NCI-H1417 treated with DMSO at 0.1 percent for 48 hours (cell line): ENCODE measurements at places on chromosomes 5 and 9.

DNA sequence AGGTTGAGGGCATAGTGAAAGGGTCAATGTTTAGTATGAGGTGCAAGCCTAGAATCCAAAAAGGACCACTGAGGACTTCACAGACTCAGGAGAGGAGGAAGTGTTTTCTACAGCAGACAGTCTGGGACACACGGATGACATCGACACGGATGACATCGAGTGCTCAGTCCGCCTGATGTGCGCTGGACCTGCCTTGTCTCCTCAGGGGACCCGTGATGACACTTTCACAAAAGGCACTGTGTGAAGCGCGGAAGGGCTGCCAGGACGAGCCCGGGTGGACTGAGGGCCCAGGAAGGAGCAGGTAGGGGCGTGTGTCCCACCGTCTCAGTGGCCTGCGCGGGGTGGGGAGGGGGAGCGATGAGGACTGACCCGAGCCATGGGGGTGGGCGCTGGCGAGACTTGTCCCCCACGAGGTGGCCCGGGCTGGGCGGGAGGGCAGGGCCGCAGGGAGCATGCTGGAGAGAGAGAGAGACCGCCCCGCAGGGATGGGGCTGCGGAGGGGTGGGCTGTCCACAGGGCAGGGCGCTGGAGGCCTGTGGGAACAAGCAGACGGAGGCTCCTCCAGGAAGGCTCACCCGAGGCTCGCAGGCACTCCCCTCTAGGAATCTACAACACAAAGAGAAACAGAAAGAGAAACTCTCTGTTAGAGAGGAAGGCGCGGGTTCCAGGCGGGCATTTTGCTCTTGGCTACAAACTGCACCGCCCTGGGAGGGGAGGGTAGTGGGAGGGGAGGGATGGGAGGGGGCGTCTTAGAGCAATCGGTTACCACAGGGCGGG, 54.9 kb downstream of the USP20 start:
- no peak for DNase-seq

GRCh38 chr9:76415154-76415553, 20.9 kb upstream of the RFK start:
- DNase-seq: no peak

GRCh38 chr9:130010151-130010988, 32.6 kb downstream of the FNBP1 start:
- no peak for DNase-seq

GRCh38 chr9:17906841-17907778, 328.2 kb downstream of the SH3GL2 start:
- DNase-seq: no peak

GRCh38 chr9:72952381-72952690, 517 bp downstream of the ALDH1A1 start:
- DNase-seq: no peak

GRCh38 chr9:85702726-85703289, 38.9 kb downstream of the AGTPBP1 start:
- no peak for DNase-seq

DNA sequence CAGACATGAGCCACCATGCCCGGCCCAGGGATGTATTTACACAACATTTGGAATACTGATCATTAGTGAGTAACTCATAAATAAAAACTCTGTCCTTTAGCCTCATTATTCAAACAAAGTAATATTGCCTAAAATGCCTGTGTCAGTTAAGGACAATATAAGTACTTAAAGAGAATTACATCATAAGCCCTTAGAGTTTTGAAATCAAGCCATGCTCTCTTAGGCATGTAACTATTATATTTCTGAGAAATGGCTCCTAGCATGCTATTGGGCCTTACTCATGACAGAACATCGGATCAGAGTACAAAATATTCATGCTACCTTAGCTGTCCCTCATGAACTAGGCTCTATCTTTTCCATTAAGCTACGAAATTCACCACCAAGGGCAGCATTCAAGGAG, 309.3 kb downstream of the CHSY3 start:
- no peak for DNase-seq

DNA sequence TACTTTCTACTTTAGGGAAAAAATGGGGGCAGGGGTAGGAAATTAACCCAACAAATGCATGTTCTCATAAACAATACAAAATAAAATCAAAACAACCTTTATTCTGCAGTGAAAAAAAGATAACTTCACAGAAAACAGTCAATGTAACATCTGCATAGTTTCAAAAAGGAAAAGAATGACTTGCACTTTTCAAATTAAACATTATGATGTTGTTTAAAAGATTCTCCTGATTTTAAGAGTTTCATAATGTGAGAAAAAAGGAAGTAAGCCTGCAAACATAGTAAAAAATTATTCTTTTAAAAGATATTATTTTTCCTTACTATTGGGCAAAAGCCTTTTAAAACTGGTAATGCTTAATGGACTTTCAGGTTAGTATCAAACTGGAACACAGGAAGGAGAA, 7.6 kb downstream of the C9orf72 start:
- no peak for DNase-seq

DNA sequence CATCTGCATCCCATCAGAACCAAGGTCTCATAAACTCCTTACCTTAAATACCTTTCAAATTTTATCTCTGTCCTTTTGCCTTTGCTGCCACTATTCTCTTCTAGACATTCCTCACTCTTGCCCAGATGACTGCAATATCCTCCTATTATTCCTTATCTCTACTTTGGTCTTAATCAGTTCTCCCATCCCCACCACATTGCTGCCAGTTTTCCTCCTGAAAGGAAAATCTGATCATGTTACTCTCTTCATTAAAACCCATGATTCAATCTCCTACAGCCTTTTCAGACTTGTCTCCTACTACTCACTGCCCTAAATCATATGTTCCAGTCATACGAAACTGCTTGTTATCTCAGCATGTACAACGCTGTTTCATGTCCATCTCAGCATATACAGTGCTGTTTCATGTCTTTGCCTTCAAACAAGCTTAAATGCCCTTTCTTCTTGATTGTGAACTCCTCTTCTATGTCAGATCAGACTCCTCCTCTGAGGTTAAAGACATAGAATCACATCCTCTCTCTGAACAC, 152.6 kb upstream of the FST start:
- no peak for DNase-seq
